ENCODE measurements at places on chromosomes 1 and 21.

DNA sequence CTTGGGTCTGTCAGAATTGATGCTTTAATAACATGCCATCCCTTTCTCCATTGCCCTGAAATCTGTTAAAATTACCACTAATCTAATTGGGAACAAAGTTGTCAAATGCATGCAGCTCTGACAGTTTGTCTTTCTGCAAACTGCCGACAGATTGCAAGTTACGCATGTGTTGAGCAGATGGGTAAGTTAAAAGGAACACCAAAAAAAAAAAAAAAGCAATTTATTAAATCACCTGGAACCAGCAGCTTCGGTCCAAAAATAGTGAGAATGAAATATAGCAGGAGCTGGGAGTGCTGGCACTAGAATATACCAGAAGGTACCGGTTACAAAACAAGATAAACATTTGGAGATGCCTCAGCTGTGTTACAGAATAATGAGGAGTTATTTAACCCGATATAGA is 149.6 kb upstream of the C1orf87 start:
- no peak for DNase-seq

GRCh38 chr1:218531936-218532335 is 186.8 kb downstream of the TGFB2 start:
- no peak for DNase-seq

GRCh38 chr1:62685431-62685859 is 2.7 kb downstream of the DOCK7 start:
- DNase-seq = no peak

DNA sequence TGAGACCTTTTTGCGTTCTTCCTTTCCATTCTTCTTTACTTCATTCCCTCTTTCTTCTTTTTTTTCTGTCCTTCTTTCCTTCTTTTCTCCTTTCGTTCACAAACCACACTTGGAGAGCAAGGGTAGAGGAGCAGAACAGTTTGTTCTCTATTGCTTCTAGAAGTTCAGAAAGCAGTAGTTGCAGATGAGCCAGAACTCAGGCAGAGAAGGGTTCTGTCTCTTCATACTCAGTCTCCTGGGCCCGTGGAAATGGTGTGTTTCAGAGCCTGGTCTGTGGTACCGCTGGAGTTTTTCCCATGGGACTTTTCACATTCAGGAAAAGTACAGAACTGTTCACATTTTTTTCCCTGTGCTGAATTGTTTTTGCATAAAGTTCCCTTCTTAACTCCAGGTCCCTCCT is 87.0 kb downstream of the ATP5PO start:
- no peak for DNase-seq

DNA sequence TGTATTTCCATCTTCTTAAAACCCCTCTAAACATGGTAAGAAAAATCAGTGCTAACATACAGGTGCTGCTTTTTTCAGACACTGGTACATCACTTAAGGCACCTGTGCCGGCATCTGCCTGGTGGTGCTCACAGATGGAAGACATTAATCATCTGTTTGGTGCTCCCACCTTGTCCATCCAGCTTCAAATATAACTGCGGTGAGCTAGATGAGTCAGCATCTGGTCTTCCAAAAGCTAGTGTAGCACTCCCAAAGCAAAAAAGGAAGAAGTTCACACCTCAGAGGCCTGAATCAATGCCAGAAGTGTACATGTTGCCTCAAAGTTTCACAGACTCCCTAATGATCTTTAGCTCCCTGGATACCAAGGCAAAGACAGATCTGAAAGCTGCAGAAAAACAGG is 44.4 kb downstream of the TM2D1 start:
- no peak for DNase-seq

DNA sequence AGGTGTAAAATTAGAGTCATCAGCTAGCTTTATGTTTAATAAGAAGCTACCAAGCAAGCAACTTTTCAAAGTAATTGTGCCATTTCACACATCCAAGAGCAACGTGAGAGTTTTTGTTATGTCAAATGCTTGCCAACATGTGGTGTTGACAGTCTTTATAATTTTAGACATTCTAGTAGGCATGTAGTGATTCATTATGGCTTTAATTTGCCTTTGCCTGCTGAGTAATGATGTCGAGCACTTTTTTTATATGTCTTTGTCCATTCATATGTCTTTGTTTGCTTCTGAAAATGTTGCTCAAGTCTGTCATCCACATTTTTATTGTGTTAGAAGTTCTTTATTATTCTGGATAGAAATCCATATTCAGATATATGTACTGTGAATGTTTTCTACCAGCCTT is 21.4 kb upstream of the CHIT1 start:
- no peak for DNase-seq

GRCh38 chr1:28213315-28213714 is 19.5 kb downstream of the DNAJC8 start:
- DNase-seq = no peak

DNA sequence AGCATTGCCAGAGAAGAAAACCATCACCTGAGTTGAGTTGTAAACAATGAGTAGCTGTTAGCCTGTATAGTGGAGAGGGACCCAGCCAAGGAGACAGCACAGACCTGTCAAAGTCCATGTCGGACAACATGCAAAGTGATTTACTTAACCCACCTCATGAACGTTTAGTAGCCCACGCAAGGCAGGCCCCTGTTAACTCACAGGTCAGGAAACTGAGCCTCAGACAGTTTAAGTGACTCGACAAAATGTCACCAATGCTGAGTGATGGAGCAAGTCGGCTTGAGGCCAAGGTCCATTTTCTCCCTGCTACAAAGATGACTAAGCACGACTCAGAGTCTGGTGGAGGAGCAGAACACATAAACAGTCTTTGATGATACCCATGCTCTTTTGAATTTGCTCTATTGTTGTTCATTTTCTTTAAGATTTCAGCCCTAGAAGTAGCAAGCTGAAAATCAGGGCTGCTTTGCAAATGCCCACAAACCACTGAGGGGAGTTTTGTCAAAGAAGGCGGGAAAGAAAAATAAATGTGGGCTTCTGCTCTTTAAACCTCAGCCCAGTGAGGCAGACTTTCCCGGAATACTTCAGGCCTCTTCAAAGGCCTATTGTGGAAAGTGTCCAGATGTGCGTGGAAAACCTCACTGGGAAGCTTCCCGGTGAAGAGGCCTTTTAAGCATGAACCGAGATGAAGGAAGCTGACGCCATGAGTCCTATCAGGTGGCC is 83.8 kb upstream of the HOOK1 start:
- peak; percentile 73 for DNase-seq

GRCh38 chr1:88180449-88181108 is 503.5 kb upstream of the PKN2 start:
- DNase-seq = no peak

- DNase-seq = no peak
Observed at GRCh38 chr1:154607106-154607608, 829 bp downstream of the ADAR start.

GRCh38 chr1:8047112-8047511 is 21.0 kb upstream of the ERRFI1 start:
- no peak for DNase-seq

Measured in C1 segment of cervical spinal cord (tissue), 14 donors.